ENCODE measurements at places on chromosomes 2 and 18. TPM values are rescaled to one million over a fixed set of nuclear protein-coding genes. Genes with fewer than 3 reads are reported as not detected.

DNA sequence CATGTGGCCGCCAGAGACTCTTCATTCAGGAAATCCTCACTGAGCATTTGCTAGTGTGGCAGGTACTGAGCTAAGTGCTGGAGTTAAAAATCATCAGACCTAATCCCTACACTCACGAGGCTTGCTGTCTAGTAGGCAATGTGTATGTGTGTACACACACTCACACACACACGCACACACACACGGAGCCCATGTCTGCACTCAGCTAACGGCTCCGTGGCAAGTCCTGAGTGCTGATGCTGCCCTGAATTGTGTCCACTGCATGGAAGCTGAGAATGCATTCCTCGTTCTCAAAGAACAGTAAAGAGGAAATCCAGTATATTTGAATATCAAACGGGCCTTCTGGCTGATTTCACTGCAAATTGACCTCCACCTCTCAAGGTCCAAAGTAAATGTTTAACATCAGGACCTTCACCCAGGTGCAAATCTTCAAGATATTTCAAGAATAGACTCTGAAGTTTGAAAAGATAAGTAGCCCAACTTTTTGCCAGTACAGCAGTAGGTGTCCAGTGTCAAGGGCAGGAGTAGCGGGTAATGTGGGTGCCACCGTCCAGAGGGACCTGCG lies 136.1 kb upstream of the TTC39C start:
- no peaks in the 10 kb centered on the region for H3K36me3 ChIP-seq
- H3K4me1 ChIP-seq: peaks cover 23% of the 10 kb centered on the region
- H3K27me3 ChIP-seq: no peaks in the 10 kb centered on the region
- no peak overlapping the region for H3K4me3 ChIP-seq
- no peak for DNase-seq

CACNB4 gene
- total RNA-seq: 6.9 TPM

CRYGD gene
- 6.3 TPM for total RNA-seq

RAB6C gene
- total RNA-seq: 0.07 TPM
